Kidney (tissue), 22 donors: ENCODE measurements at places on chromosomes 2 and 18.

GRCh38 chr2:225017098-225017685 is 25.1 kb downstream of the DOCK10 start:
- no peak for DNase-seq

GRCh38 chr18:55997151-55997561 is 409.2 kb upstream of the TCF4 start:
- no peak for DNase-seq

DNA sequence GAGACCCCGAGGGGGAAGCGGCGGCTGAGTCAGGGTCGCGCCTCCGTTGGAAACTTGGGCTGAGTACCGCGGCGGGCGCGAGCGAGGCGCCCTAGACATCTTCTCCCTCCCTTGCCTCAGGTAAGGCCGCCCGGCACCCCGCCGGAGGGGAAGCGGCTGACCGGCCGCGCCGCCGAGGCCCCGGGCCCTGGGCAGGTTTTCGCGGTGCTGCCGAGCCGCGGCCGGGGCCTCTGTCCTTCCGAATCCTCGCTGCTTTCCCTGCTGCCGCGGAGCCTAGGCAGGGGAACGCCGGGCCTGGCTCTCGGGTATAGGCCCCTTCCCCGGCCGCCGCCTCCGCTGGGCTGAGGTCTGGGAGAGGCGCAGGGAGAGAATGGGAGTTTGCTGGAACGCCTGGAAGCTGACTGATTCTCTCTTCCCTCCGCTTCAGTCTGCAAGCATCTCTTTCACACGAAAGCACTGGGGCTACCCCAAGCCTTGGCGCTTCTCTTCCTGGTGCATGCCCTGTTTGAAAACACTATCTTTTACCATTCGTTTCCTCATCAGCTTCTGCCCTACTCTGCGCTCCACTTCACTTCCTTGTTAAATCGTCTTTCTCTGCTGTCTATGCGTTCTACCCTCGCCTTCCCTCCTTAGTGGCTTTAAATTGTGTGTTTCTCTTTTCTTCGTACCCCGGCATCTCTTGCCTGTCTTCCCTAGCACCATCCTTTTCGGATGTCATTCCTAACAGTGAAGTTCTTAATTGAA is 652 bp downstream of the PPM1B start:
- peak; percentile 66 for DNase-seq

DNA sequence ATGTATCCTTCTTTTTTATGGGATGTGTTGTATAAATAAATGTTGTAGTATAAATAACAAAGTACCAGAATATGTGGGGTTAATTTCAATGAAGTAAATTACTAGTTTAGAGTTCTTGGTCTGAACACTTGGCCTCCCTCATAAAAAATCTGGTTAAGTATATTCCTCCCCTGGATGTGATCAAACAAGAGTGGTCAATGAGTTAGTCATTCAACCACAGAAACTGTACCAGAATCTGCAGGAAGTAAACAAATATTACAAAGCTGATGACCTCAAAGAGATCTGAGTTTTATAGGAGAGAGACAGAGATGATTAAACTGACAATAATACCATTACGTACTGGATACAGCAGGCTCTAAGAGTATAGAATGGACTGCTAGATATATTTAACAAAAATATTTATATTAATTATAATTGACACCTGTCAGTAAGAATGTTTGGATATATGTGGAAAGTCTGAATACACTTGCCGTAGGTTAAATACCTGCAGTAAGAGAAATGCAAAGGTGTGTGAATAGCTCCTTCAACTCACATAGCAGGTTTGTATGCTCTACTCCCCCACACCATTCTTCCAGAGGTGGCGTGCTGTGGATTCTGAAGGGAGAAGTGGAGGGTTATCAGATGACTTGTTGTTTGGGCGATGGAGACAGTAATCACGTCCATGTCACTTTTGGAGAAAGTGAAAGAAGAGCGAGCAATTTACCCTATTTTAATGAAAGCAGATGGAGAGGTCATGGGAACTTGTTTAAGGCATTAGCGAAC is 108.3 kb upstream of the LRATD1 start:
- DNase-seq = no peak

GRCh38 chr2:239550357-239550756 is 149.5 kb upstream of the HDAC4 start:
- no peak for DNase-seq

- DNase-seq = no peak
Observed at GRCh38 chr2:151786483-151786882, 41.7 kb downstream of the ARL5A start.

DNA sequence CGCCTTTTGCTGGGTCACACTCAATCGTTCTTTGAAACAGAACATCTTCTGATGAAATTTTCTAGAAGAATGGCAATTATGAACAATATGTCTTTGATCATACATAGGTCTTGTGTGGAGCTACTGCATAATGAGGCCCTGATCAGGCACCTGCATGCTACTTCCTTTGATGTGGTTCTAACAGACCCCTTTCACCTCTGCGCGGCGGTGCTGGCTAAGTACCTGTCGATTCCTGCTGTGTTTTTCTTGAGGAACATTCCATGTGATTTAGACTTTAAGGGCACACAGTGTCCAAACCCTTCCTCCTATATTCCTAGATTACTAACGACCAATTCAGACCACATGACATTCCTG is 532 bp downstream of the UGT1A5 start:
- no peak for DNase-seq

DNA sequence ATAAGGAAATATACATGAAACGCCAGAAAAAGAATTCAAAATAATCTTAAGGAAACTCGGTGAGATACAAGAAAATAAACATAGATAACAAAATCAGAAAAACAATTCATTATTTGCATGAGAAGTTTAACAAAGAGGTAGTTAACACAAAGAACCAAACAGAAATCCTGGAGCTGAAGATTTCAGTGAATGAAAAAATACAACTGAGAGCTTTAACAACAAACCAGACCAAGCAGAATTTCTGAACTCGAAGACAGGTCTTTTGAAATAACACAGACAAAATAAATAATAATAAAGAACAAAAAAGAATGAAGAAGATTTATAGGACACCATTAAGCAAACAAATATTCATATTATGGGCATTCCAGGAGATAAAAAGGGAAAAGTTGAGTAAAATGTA is 204.7 kb downstream of the ATAD2B start:
- no peak for DNase-seq

DNA sequence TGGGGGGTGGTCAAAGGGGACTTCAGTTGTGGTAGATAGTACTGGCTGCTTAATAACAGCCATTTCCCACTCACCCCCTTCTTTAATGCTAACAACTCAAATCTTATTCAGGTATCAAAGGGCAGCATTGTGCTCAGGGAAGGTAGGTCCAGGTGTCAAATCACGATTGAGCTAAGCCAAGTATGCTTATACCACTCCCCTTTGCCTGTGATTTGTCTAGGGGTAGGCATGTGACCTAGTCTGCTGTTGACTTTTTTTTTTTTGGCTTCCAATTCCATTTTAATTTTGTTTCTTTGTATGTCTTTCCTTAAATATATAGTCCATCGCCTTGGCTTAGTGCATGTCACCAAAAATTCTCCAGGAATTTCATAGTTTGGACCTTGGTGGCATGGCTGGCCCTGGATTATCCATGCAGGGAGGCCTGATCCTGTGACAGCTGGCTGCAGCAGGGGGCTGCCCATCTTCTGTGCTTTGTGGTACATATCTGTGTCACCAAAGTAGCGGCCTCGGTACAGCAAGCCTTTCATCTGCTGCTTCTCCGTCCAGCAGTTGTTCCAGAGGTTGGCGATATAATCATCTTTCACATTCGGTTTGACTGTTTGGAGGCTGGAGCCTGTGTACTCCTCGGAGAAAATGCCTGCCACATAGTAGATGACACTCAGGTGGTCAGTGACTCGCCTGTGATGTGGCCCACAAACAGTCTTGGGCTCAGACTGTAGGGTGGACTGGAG is 68.1 kb upstream of the SPRED2 start:
- DNase-seq = no peak

DNA sequence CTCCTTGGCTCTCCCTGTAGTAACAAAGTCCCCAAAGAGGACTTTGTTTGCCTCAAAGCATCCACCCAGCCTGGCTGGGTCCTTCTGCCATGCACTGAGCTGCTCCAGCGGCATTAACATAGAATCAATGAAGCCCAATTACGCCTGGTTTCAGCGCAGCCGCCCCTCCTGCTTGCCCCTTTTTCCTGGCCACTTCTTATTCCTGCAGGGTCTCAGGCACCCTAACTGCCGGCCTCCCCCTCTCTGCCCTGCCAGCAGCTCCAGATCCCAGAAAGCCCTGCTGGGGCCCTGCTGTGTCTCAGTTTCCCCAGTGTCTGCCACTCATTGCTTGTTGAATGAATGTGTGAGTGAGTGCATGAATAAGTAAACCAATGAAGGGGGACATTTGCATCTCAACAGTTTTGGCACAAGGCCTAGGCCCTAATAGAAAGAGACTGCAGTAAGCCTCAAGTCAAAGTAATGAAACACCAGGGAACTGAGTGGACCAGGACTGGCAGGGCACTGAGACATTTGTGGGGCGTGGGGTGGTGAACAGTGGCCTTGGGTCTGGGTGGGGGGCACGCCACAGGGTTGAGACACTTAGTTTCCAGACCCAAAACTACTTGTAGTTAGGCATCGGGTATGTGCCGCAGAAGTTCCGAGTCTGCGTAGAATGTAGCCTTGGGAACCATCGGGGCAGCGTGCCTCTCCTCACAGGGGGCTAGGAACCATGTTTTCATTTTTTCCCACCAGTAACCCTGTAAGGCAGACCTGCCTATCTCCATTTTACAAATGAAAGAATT is 60.6 kb downstream of the SMAD7 start:
- DNase-seq = no peak

DNA sequence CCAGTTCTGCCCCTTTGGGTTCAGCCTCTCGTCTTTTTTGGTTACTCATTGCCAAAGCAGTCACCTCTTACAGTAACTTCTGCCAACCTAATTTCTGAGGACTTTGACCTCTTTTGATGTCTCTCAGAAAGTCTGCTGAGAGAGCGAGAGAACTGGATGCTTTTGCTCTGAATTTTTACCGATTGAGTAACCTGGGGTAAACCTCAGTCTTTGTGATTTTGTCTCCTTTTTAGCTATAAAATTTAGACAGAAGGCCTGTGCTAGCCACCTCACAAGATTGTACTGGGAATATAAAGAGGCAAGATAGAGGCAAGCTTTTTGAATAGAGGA is 34.8 kb upstream of the IL1R1 start:
- DNase-seq = no peak

GRCh38 chr2:118242216-118242615 is 153.9 kb downstream of the INSIG2 start:
- DNase-seq = no peak

- no peak for DNase-seq
Observed at GRCh38 chr2:232042911-232043574, 81.5 kb downstream of the DIS3L2 start.

DNA sequence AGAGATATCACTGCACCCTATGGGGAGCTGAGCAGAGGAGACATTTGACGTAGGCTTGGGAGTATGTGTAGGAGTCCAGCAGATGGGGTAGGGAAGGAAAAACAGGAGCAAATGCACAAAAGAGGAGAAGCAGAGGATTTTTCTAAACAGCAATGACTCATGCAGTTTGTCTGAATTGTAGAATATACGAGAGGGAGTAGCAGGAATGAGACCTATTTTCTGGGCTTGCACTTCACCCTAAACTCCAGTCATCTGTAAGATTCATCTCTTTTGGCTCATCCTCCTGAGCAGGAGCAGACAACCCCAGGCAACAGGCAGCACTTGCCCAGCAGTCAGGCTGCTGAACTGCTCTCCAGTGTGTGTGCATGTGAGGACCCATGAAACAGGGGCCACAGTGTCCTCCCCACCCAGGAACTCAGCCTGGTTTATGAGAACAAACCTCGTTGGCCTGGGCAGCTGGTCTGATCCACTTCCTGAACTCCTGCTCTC is 100.2 kb upstream of the CDC42EP3 start:
- no peak for DNase-seq
